ENCODE measurements at places on chromosomes 16 and 17.

GRCh38 chr17:62781831-62782251 is 26.3 kb downstream of the MARCHF10 start:
- no peak for DNase-seq

DNA sequence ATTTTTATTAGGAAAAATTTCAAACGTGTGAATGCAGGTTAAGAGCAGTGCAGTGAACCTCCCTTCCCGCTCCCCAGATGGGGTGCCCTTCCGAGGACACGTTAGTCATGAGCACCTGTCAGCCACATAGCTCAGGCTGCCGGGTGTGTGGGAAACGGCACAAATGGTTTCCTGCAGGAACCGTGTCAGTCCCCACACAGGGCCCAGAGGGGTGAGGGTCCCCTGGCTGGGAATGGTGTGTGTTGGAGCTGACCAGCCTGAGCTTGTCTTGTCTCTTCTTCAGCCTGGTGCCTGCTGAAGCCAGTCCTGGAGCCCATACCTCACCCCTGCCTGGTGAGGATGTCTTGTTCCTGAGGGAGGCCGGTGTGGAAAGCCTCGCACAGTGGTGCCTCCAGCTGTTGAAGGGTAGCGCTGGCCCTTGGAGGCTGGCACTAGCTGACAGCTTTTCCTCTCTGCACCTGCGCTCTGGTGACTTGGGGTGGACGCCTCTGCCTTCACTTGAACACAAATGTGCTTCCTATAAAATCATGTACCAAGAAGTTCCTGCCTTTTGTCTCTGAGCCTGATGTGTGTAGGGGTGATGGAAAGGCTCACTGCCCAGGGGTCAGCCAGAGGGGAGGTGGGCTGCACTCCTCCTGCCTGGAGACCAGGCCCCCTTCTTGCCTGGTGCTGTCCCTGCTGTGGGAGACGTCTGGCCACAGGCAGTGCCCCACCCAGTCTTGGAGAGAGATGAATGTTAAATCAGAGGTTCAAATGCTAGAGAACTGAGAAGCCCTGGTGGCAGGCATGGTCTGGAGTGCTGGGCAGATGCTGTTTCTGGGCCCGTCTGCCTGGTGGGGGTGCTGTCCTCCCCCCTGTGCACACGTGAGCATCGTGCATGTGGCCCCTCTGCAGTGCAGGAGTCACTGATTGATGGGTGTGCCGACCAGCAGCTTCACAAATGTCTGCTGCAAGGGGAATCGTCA is 102.6 kb upstream of the ZNF750 start:
- DNase-seq, result no peak

DNA sequence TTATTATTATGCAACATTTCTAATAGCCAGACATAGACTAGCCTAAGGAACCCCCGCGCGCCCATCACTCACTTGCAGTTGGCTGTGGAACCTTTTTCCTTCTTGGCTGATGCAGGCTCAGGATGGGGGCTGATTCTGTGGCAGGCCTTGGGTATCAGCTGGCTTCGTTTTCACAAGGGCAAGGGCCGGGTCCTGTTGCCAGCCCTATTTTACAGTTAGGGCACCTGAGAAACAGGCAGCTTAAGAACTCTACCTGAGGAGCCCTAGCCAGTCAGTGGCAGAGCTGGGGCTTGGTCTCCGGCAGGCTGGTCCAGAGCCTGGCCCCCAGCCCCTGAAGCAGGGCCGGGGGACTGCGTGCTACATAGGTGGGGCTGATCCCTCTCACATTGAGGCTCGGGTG is 28.7 kb downstream of the ADGRG5 start:
- no peak for DNase-seq

DNA sequence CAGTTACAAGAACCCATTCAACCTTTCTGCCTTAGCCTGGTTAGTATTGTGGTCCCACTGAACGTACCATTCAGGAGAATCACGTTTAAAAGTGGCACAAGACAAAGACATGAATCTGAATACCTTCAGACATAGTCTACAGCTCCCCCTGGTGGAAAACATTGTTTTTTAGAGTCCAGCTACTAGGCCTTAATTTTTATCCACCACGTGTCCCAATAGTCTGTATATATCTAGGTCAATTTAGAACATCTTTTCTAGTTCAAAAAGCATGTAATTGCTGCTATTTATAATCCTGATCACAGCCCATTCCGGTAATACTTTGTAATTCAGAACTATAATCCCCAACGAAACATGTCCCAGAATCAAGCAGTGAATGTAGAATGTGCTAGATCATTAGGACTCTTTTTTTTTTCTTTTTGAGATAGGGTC is 13.7 kb upstream of the GUCY2D start:
- DNase-seq, result no peak

DNA sequence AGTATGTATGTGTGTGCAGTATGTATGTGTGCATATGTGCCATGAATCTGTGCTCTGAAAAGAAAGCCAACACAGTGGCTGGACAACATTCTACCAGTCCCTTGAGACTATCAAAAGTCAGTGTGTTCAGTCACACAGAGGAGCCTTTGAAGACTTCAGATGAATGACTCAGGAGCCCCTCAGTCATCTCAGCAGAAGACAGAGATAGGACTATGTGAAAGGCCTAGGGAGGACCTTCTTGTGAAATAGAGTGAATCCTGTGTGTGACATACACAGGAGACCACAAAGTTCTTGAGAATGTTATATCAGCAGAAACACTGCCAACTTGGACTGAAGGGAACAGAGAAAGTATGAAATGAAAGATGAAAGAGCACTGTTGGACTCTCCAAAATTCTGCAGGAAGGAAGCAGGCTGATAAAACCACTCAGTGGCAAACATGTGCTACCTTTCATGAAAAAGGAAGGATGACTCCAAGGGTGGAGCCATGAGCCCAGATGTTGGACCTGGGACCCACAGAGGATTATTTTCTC is 108.4 kb downstream of the METRNL start:
- no peak for DNase-seq

DNA sequence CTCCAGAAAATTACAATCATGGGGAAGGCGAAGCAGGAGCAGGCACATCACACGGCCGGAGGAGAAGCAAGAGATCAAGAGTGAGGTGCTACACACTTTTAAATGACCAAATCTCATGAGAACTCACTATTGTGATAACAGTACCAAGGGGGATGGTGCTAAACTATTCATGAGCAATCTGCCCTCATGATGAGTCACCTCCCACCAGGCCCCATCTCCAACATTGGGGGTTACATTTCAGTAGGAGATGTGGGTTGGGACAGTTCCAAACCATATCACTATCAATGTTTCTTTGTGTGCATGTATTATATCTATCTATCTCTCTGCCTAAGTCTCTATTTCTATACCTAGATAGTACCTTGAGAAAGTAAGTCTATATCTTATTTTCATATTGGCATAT is 724.8 kb downstream of the CDH11 start:
- DNase-seq, result no peak

DNA sequence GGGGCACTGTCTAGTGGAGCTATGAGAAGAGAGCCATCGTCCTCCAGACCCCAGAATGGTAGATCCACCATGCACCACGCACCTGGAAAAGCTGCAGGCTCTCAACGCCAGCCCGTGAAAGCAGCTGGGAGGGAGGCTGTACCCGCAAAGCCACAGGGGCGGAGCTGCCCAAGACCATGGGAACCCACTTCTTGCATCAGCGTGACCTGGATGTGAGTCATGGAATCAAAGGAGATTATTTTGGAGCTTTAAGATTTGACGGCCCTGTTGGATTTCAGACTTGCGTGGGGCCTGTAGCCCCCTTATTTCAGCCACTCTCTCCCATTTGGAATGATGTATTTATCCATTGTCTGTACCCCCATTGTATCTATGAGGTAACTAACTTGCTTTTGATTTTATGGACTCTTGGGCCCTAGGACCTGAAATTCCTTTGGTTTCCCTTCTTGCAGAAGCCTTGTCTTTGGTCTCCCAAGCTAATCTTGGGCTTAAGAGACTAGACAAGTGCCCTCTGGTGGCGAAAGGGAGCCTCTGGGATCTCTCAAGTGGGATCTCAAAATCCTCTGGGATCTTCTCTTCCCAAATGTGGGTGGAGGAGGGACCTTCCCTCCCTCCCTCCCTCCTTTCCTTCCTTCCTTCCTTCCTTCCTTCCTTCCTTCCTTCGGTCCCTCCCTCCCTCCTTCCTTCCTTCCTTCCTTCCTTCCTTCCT is 58.2 kb upstream of the HAPSTR1 start:
- DNase-seq, result peak; percentile 57

GRCh38 chr17:42618442-42619150 is 9.1 kb downstream of the TUBG1 start:
- DNase-seq, result peak; percentile 81

DNA sequence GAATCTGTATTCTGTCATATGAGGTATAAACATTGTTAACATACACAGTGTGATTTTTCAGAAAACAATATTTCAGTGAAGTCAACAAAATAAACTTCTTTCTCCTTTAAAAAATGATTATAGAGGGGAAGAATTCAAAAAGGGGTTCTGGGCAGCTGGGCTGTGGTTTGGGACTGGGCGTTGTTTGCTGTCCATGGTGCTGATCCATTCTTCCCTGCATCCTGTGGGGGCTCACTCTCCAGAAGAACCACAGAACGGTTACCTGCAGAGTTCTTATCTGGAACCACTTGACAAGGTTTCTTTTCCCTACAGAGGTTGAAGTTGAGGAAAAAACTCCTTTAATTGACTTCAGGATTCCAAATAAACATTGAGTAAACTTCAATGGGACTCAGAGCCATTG is 1091.0 kb downstream of the CDH8 start:
- DNase-seq, result peak; percentile 24

DNA sequence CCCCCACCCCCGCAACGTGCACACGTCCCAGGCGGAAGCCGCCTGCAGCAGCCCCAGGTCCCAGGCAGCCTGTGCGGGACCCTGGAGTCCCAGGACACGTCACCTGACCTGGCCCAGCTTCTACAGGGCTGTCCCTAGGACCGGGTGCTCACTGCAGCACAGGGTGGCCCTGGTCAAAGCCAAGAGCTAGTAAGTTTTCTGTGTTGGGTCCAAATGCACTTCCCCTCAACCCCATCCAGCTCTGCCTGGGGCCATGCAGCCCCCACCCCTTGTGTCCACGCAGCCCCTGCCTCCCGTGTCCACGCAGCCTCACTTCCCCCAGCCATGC is 22.1 kb upstream of the PVALEF start:
- DNase-seq, result no peak

GRCh38 chr17:63349478-63350000 is 96.6 kb downstream of the CYB561 start:
- DNase-seq, result no peak

DNA sequence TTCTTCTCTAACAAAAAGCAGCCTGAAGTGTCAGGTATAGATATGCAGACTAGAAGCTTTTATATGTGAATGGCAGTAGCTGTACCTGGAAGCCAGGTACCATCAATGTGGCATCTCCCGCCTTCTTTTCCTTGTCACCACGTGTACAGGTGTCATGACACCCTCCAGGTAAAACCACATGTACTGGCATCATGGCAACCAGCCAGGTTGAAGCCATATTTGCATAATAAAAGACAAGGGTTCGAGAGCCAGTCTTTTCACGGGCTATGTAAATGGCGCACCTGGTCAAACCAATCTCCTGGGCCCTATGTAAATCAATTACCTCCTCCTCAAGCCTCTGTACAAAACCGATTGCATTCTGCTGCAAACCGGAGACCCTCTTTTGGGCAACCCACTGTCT is 541.3 kb downstream of the CDH11 start:
- peak; percentile 4 for DNase-seq

DNA sequence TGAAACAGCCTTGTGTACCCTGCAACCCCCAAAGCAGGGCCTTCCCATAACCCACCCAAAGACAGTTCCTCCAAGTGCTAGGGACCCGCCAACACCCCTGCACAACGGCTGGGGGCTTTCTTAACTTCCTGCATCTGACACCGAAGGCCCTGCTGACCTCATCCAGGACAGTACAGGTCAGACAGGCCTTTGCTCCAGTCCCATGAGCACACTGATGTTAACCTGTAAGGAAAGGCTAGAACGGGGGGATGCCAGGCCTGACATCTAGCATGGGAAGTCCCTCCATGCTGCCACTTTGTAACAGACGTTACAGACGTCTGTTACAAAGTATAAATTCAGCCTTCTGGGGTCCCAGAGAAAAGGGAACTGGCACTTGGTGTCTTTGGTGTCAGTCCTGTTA is 369.1 kb downstream of the CPPED1 start:
- no peak for DNase-seq

Data from ELF-1 (cell line).